ENCODE measurements at places on chromosomes 4 and X.

DNA sequence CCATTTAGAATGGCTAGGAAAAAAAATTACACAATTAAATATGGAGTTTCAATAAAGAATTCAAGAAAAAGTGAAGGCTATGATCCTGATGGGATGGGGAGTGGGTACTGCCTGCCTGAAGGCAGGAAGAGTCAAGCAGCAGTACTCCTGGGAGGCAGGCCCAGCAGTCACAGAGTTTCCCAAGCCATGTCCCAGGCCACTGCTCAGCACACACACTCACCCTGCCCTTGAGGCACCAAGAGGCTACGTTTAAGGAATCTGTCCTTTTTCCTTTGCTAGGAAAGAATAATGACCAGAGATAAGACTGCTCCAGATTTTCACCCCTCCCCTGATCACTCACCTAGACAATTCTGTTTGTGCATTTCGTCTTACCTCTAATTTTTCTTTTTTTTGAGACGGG is 30.2 kb downstream of the MAP7D3 start:
- DNase-seq, result no peak

GRCh38 chrX:125651426-125651825 is 331.8 kb downstream of the TEX13C start:
- no peak for DNase-seq

DNA sequence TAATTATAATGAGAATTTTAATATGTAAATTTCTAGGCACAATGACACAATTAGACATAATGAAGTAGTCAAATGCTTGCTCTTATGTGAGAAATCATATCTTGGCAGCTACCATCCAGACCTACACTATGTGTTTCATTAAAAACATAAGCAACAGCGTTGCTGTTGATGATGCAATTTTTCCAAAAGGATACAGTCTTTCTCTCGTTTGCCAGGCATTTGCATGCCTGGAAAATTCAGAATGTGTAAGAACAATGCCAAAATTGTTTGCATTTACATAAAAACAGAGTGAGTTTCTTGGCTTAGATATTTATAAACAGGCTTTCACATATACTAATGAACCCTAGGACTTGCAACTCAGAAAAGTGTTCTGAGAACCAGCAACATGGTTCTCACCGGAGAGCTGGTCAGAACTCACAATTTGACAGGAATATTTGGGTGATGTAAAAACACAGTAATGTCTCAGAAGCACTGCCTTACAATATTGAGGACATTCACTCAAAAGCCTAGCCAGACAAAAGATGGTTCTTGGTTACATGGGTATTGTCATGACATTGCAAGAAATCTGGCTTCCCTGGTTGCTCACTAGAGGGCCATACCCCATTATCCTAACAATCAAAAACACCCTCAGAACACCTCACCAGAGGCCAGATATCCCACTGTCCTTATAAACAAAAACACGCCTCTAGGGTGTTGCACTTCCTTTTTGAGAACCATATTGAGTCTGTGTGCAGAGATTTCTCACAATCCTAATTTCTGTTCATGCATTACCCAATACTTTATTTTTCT is 1029.0 kb upstream of the AGA start:
- DNase-seq, result no peak

DNA sequence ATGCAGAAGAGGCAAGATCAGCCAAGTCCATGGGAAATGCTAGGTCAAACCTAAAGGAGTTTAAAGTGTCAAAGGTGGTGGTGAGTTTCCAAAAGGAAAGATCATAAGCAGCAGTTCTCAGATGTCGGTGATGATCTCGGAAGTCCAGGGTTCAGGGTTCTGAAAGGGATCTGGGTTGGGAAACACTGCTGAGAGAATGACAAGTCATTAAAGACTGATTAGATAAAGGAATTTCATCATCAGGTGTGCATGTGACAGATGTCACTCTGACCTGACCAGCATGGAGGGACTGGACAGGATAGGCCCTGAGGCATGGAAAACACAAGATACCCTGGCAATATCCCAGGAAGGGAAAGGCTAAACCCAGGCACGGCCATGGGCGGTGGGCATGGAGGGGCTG is 195.7 kb upstream of the TBL1X start:
- no peak for DNase-seq

- no peak for DNase-seq
Observed at GRCh38 chr4:7399440-7400234, 35.1 kb downstream of the PSAPL1 start.

DNA sequence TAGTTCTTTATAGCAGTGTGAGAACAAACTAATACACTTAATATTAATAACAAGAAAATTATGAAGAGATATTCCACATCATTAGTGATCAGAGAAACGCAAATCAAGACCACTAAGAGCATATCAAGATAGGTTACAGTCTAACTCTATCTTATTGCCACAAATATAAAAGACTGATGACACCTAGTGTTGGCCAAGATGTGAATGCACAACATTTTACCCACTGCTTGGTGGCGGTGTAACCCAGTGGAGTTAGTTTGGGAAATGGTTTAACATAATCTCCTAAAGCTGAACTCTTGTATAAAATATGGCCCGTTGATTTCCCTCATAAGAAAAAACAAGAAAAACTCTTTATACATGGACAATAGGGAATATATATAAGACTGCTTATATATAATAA is 92.4 kb downstream of the SLITRK2 start:
- no peak for DNase-seq

- peak; percentile 50 for DNase-seq
Observed at GRCh38 chr4:5998333-5998936, 19.8 kb downstream of the C4orf50 start.

GRCh38 chr4:26727844-26728243 is 132.8 kb upstream of the STIM2 start:
- no peak for DNase-seq

GRCh38 chr4:4783847-4784246 is 75.6 kb upstream of the MSX1 start:
- no peak for DNase-seq

DNA sequence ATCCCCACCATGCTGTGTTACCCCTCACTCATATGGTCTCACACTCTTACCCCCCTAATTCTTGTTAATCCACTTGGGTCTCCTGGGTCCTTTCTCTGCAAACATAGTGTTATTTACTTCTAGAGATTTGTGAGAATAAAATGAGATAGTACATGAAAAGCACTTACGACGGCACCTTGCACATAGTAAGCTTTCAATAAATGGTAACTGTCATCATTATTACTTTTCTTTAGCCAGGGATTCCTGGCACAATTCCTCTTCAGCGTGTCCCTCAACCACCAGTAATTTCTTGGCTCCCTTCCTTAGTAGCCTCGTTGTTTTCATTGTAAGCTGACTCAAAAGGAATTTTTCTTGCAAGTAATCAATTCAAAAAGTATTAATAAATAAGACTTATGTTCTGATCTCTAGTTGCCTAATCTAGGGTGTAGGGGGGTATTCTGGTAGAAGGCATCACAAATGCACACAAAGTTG is 30.1 kb upstream of the RBMX start:
- no peak for DNase-seq

- DNase-seq, result peak; percentile 42
Observed at GRCh38 chr4:101865501-101866062, 75.1 kb downstream of the BANK1 start.

DNA sequence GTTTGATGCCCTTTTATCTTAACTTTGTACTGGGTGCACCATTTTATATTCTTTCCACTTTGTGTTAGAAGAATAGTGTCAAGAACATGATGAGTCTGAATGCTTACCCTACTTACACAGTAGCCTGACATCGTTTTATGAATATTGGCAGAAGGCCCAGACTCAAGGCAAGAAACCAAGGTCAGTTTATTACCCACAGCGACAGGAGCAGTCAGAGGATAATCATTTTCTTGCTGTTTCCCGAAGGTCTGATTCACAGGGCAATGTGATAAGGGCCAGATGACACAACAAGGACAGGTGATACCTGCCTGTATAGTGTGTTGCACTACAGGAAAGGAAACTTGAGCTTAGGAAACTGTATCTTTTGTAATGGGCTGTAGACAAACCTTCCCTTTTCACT is 417.4 kb downstream of the SPOCK3 start:
- peak; percentile 1 for DNase-seq

- DNase-seq, result no peak
Observed at GRCh38 chrX:150902434-150903109, 4.1 kb upstream of the CD99L2 start.

- DNase-seq, result peak; percentile 85
Observed at GRCh38 chr4:119138046-119138445, 2.4 kb downstream of the MYOZ2 start.

- no peak for DNase-seq
Observed at GRCh38 chr4:40216622-40217366, 20.0 kb downstream of the RHOH start.

DNA sequence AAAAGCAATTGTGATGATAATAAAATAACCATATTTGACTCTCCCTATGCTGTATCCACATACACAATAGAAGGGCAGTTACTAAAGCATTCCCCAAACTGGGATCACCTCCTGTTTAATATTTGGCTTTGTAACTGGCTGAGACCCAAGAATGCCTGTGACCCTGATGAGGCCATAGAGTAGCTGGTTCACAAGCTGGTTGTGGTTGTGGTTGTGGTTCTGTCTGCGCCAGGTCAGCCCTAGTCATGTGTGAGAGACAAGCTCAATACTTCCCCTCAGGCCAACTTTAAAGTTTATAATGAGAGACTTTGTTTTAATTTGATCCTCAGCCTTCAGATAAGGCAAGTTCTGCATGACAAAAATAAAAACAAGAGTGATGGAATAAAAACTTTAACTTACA is 209.9 kb downstream of the PARM1 start:
- DNase-seq, result no peak

Measured in fibroblast of villous mesenchyme (primary cell).